ENCODE measurements at places on chromosomes 5 and 9. TPM values are rescaled to one million over a fixed set of nuclear protein-coding genes. Genes with fewer than 3 reads are reported as not detected.
A peak's percentile ranks its signal among the peaks of the same experiment; 100 is the strongest.

DNA sequence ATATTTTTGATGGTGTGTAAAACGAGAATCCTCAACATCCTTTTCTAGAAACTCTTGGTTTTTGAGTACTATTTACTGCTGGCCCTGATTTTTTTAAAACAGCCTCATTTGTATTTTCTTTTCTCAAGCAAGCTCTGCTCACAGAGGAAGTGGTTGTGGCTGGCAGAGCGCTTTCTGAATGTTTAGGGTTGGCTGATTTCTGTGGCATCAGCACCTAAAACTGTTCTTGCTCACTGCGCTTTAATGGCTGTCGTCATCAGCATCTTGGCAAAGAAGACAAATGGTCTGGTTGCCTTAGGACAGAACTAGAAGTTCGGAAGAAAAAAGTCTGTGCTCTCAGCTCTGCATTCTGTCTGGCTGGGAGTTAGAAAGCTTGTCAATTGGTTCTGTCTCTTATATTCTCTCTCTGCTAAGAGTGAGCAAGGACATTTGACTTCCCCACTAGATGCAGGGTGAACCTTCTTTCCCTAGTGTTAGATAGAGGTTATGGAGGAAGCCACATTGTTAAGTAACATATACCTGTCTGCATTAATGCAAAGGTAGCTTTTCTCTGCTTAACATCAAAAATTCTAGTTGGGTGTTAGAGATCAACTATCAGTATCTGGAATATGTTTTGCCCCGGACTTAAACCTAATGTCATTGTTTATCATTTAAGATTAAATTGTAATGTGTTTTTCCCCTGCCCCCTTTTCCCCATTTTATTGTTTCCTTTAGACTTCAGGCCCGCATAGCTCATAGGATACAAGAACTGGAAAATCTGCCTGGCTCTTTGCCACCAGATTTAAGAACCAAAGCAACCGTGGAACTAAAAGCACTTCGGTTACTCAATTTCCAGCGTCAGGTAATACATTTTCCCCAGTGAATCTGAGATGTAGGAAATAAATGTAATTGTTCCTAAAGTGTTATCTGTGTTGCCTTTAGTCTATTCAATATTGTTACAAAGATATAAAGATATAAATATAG lies 39.0 kb downstream of the SMARCA2 start:
- no peak for DNase-seq
- H3K36me3 ChIP-seq, result no peaks in the 10 kb centered on the region
- H3K27me3 ChIP-seq, result no peaks in the 10 kb centered on the region
- H3K4me3 ChIP-seq, result no peak overlapping the region
- H3K4me1 ChIP-seq, result peaks cover 17% of the 10 kb centered on the region

GFRA3 gene
- not detected for total RNA-seq

ZNF300 gene
- total RNA-seq, result 3.0 TPM

- no peaks in the 10 kb centered on the region for H3K4me1 ChIP-seq
- DNase-seq, result no peak
- peak overlapping the region; percentile 47 for H3K27ac ChIP-seq
- no peaks in the 10 kb centered on the region for H3K27me3 ChIP-seq
Measured at GRCh38 chr9:89038382-89039103, 47.3 kb downstream of the S1PR3 start.

DNA sequence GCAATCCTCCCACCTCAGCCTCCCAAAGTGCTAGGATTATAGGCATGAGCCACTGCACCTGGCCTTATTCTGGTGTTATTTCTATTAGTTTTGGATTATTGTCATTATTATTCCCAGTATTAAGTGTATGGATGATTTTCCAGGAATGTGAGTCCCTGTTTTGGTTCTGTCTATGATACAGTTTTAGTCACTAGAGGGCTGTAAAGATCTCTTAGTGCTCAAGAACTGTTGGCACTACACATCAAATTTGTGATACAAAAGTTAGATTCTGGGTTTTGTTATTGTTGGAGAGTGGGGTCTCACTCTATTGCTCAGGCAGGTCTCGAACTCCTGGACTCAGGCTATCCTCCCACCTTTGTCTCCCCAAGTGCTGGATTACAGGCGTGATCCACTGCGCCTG lies 12.1 kb downstream of the CCL28 start:
- H3K27me3 ChIP-seq, result no peaks in the 10 kb centered on the region
- H3K4me1 ChIP-seq, result no peaks in the 10 kb centered on the region
- no peak overlapping the region for H3K27ac ChIP-seq
- H3K36me3 ChIP-seq, result no peaks in the 10 kb centered on the region

C9orf152 gene
- total RNA-seq, result 12.5 TPM

DNA sequence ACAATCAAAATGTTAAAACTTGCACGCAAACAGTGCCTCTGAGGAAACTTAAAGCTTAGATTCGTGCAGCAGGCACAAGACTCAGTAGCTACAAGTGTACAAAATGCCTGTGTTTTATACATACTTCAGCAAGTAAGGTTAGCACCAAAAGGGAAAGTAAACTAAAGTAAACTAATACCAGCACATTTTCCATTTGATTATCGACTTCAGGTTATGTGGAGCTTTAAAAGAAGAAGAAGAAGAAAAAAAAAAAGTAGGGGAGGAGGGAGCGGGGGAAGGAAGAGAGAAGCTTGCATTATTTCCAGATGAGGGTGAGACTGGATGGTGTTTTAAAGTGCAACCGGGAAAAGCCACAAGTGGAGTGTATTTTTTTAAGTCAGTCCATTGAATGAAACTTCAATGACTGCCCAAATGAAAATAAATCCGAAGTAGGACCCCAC lies 596 bp upstream of the ADAMTS6 start:
- H3K4me1 ChIP-seq, result peaks cover 7% of the 10 kb centered on the region
- H3K4me3 ChIP-seq, result peak overlapping the region; percentile 42
- peak overlapping the region; percentile 91 for H3K27ac ChIP-seq

PCDHA13 gene
- total RNA-seq, result 1.7 TPM

- peak; percentile 78 for DNase-seq
- peak within 1 kb of the TSS; percentile 94 for H3K4me3 ChIP-seq
- H3K36me3 ChIP-seq, result no peaks in the 10 kb centered on the region
- H3K27me3 ChIP-seq, result no peaks in the 10 kb centered on the region
- H3K27ac ChIP-seq, result peak within 1 kb of the TSS; percentile 86
Measured at GRCh38 chr5:442335-443238, at the start of gene EXOC3. Gene EXOC3, plus strand, starts transcription at chr5:443176. Its CDS starts 3,030 bp downstream, at chr5:446206.

DNA sequence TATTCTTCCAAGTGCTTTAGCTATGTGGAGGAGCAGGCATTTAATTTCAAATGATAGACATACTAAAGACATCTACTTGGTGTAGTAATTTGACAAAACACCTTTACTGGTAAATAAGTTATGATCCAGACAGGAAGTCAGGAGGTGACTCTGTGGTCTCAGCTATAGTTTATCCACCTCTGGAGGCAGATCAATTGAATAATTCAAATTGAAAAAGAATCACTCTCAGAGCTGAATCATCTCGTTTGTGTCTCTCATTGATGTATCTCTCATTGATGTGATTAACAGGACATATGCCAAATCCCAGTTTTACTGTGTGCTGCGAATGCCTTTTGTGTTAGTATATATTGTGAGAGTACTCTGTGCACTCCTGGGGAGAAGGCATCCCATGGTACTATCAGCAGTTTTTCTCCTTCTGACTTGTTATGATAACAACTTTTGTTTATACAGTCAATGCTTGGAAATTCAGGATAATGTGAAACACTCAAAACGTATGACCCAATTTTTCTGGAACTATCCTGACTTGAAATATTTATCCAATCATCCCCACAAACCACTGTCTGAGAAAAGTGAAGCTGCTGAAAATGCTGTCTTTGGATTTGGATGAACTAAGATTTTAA lies 48.5 kb upstream of the DAB2 start:
- no peak overlapping the region for H3K27ac ChIP-seq
- H3K4me3 ChIP-seq, result no peak overlapping the region
- no peaks in the 10 kb centered on the region for H3K36me3 ChIP-seq
- H3K4me1 ChIP-seq, result peaks cover 11% of the 10 kb centered on the region

HMMR gene
- total RNA-seq, result 3.6 TPM

DNA sequence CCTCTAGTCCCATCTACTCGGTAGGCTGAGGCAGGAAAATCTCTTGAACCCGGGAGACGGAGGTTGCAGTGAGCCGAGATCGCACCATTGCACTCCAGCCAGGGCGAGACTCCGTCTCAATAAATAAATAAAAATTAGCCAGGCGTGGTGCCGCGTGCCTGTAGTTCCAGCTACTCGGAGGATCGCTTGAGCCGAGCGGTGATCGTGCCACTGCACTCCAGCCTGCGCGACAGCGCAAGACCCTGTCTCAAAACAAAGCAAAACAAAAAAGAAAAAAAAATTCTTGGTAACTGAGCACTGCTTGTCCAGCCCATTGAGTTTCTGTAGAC lies 710 bp upstream of the WDR55 start:
- no peak for DNase-seq
- no peaks in the 10 kb centered on the region for H3K27me3 ChIP-seq
- H3K4me1 ChIP-seq, result peaks cover 31% of the 10 kb centered on the region
- peak overlapping the region; percentile 93 for H3K27ac ChIP-seq
- H3K36me3 ChIP-seq, result peaks cover 55% of the 10 kb centered on the region

DNA sequence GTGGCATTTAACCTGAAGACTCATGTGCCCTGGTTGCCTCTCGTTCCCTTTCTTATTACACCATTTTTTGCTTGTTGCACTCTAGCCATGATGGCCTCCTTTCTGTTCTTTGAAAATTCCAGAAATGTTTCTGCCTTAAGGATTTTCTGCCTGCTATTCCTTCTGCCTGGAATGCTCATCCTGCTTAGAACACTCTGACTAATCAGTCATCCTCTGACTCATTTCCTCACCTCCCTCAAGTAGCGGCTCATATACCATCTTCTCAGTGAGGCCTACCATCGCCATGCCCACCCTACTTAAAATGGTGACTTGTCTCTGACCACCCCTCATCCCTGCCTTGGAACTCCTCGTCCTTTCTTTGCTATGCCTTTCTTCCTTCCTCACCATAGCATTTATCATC lies 68.8 kb downstream of the KIF4B start:
- no peaks in the 10 kb centered on the region for H3K36me3 ChIP-seq
- no peak overlapping the region for H3K27ac ChIP-seq
- no peaks in the 10 kb centered on the region for H3K27me3 ChIP-seq
- no peak overlapping the region for H3K4me3 ChIP-seq
- DNase-seq, result no peak

- DNase-seq, result peak; percentile 75
- H3K27me3 ChIP-seq, result peaks cover 40% of the 10 kb centered on the region
- H3K4me1 ChIP-seq, result peaks cover 40% of the 10 kb centered on the region
- H3K4me3 ChIP-seq, result peak overlapping the region; percentile 83
Measured at GRCh38 chr9:133990366-133991213, 1.5 kb downstream of the VAV2 start.

DNA sequence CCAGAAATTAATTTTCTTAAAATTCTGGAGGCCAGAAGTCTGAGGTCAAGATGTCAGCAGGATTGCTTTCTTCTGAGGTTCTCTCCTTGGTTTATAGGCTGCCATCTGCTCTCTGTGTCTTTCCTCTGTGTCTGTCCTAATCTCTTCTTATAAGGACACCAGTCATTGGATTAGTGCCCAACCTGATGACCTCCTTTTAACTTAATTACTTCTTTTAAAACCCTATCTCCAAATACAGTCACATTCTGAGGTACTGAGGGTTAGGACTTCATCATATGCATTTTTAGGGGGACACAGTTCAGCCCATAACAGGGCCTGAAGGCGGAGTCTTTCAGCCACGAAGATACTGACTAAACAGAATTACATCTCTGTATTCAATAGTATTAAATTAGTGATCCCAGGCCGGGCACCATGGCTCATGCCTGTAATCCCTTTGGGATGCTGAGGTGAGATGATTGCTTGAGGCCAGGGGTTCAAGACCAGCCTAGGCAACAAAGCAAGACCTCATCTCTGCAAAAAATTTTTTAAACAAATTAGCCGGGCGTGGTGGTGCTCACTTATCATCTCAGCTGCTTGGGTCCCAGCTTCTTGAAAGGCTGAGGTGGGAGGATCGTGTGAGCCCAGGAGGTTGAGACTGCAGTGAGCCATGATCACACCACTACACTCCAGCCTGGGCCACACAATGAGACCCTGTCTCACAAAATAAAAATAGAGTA lies 5.9 kb upstream of the RPS6 start:
- H3K27ac ChIP-seq, result no peak overlapping the region
- H3K4me3 ChIP-seq, result no peak overlapping the region
- H3K36me3 ChIP-seq, result no peaks in the 10 kb centered on the region
- no peaks in the 10 kb centered on the region for H3K27me3 ChIP-seq
- no peaks in the 10 kb centered on the region for H3K4me1 ChIP-seq

GRCh38 chr5:150851039-150851438 lies 4.7 kb downstream of the IRGM start:
- H3K4me1 ChIP-seq, result no peaks in the 10 kb centered on the region
- no peaks in the 10 kb centered on the region for H3K27me3 ChIP-seq
- DNase-seq, result no peak
- H3K27ac ChIP-seq, result no peak overlapping the region
- H3K36me3 ChIP-seq, result no peaks in the 10 kb centered on the region

GRCh38 chr5:83102364-83102980 lies 25.1 kb downstream of the XRCC4 start:
- no peak for DNase-seq
- H3K27ac ChIP-seq, result no peak overlapping the region
- H3K4me3 ChIP-seq, result no peak overlapping the region
- no peaks in the 10 kb centered on the region for H3K27me3 ChIP-seq
- H3K36me3 ChIP-seq, result no peaks in the 10 kb centered on the region

DNA sequence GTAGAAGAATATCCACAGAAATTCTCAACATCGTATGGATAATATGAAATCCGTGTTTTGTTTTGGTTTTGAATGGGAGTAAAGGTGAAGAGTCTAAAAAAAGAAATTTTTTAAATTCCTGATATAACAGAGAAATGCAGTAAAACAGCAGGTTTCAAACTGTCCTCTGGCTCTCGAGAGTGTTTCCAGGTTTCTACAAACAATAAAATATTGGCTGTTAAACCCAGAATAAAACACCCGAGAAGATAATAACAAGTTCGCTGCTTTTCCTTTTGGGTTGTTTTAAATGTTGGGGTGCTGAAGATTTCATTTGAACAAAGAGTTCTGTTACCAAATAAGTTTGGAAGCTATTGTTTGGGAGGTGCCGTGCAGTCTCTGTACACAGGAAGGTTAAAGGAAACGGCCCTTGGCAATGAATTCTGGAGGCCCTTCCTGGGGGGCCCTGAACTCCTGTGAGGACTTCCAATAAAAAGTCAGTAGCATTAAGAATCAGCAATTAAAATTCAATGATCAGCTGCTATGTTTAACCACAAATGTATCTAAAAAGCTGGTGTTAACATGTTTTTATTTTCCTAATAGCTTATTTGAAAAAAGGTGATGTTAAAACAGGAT lies 215.8 kb downstream of the TSSK1B start:
- no peak overlapping the region for H3K4me3 ChIP-seq
- H3K36me3 ChIP-seq, result no peaks in the 10 kb centered on the region
- no peak for DNase-seq
- no peaks in the 10 kb centered on the region for H3K4me1 ChIP-seq
- no peak overlapping the region for H3K27ac ChIP-seq
- H3K27me3 ChIP-seq, result no peaks in the 10 kb centered on the region

LHX3 gene
- total RNA-seq, result not detected

DNA sequence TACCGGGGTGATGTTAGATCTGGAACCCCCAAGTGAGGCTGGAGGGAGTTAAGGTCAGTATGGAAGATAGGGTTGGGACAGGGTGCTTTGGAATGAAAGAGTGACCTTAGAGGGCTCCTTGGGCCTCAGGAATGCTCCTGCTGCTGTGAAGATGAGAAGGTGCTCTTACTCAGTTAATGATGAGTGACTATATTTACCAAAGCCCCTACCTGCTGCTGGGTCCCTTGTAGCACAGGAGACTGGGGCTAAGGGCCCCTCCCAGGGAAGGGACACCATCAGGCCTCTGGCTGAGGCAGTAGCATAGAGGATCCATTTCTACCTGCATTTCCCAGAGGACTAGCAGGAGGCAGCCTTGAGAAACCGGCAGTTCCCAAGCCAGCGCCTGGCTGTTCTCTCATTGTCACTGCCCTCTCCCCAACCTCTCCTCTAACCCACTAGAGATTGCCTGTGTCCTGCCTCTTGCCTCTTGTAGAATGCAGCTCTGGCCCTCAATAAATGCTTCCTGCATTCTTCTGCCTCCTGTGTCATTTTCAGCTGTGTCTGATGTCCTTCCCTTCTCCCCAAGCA lies 2.3 kb upstream of the MYOZ3 start:
- no peak overlapping the region for H3K4me3 ChIP-seq
- H3K27ac ChIP-seq, result no peak overlapping the region
- H3K27me3 ChIP-seq, result no peaks in the 10 kb centered on the region
- H3K4me1 ChIP-seq, result peaks cover 4% of the 10 kb centered on the region
- no peaks in the 10 kb centered on the region for H3K36me3 ChIP-seq
